ENCODE measurements at places on chromosomes 3 and 15.

GRCh38 chr3:148178503-148178902 lies 519.2 kb upstream of the AGTR1 start:
- DNase-seq, result no peak

DNA sequence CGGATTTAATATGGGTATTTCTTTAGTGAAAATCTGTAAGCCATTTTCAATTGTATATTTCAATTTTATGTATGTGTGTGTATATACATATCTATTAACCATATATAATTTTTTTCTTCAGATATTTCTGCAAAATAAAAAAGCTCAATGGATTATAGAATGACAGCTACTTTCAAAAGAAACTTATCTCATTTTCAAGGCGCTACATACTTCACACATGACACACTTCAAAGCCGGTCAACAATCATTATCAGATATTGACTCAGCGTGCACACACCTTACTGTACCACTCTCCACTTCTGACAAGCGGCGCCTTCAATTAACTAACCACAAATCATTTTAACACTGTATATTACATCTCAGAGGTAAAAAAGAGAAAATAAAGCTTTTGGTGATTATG lies 39.6 kb downstream of the ATP13A3 start:
- DNase-seq, result no peak

DNA sequence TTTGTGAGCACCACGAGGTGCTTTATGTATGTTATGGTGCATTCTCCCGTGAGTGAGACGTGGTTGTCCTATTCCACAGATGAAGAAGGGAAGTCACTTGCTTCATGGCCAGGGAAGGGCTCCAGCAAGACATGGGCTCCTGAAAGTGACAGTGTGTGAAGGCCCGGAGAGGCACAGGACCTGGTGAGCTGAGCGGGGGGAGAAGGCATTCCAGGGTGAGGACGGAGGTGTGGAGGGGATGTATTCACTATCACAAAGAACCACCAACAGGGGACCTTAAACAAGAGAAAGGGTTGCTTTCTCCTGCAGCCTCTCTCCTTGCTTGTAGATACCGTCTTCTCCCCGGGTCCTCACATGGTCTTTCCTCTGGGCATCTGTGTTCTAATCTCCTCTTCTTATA lies 139.1 kb downstream of the FBLN2 start:
- no peak for DNase-seq

- no peak for DNase-seq
Measured at GRCh38 chr3:54817628-54818027, 110.2 kb downstream of the LRTM1 start.

GRCh38 chr15:67201136-67201535 lies 53.3 kb downstream of the AAGAB start:
- no peak for DNase-seq
